GM13977 (cell line): ENCODE measurements at places on chromosomes 12 and 14.

- no peak for DNase-seq
Observed at GRCh38 chr12:125124320-125124966, 59.2 kb downstream of the AACS start.

DNA sequence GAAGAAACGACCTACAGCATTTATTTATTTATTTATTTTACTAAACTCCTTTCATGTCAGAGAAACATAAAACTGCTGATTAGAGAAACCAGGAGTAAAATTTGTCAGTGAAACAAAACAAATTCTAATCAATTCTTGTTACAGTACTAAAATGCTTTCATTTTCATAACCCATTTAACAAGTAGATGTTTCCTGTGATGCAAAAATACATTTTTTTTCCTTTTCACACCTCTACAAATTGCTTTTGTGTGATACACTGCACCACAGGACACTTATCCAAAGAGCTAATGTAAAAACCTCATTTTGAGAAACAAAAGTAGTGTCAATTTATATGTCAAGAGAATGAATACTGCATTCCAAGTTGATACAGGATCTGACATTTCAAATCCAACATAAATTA lies 155.1 kb downstream of the SYT1 start:
- DNase-seq, result no peak

DNA sequence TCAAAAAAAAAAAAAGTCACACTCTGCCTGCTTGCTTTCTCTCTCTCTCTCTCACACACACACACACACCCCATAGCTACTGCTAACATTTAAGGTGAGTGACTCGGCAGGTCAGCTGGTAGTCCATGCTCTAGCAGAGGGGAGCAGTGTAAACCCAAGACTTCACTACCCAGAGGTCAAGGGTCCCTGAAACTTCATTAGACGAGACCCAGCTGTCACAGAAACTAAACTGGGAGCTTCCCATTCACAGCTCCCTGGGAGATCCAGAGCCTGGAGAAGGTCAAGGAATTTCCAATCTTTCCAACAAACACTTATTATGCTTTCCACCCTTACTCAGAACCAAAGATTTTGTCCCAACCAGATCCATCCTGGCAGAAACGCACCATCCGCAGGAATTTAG lies 33.2 kb downstream of the CKAP4 start:
- no peak for DNase-seq

- no peak for DNase-seq
Observed at GRCh38 chr12:2288001-2288400, 235.2 kb downstream of the CACNA1C start.

DNA sequence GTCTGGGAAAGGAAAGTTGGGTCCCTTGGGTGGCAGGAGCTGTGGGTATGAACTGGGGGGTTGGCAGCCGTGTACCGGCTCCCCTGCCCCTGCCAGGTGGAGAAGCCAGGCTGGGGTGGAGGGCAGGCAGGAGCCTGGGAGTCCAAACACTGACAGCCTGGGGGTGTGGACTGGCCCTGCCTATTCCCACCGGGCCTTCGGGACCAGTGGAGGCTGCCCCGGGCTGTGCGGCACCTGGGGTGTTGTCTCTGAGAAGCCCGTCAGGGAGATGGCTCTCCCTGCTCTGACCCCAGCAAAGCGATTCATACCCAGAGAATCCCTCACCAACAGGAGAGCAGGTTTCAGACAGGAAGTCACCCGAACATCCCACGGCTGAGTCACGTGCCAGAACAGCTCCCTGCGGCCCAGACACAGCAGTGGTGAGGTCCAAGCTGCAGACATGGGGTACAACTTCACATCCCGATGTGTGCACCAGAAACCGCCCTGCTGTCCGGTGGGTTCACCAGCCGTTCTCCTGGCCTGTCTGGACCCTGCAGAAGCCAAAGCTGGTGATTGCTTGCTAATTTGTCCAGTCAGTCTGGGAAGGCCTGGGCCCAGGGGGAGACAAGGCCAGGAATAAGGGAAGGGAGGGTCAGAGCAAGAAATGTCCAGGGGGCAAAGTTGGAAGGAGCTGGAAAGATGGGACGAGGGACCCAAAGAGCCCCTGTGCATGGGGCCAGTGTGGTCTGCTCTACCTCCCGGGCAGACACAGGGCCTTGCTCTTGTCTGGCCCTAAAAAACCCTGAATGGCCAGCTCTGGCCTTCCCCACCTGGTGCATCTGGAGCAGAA lies 2.1 kb upstream of the GPR132 start:
- no peak for DNase-seq

GRCh38 chr14:39265806-39266524 lies 32.2 kb downstream of the MIA2 start:
- no peak for DNase-seq

DNA sequence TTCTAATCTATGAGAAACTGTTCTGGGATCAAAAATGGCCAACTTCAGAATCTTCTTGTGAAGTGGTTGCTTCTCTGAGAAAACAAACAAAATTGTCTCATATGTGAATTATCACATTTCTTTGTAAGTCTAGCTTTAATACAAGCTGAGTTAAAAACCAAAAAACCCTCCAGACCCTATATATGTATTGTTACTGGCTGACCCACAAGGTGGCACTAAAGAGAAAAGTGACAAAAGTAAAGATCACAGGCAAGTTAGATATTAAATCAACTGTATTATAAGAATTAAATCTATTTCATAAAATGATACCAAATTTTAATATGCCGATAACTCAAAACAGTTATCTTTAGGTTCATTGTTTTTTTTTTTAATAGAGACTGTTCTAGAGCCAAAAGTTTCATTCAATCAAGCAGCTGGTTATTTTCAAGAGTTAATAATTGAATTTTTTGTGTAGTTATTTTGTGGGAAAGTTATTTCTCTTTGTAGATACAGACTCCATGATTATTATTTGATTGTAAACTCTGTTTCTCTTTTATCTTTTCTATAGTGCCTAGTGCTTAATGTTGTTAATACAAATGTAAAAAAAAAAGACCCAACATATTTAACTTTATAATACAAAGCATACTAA lies 7.5 kb upstream of the TRHDE start:
- peak; percentile 7 for DNase-seq

DNA sequence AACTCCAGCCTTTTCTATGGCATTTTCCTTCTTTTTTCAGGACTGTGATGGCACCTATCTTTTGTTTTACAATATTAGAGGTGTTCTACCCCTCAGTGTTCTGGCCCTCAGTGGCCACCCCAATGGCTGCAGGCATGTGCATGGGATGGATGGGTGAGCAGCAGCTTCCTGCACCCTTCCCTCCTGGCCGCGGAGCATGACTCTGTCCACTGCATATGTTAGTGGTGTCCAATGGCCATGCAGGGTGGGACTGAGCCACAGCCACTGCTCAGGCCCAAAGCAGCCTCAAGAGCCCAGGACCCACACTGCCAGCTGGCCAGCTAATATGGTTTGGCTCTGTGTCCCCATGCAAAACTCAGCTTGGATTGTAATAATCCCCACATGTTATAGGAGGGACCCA lies 1032.3 kb upstream of the FBXO33 start:
- no peak for DNase-seq

GRCh38 chr14:73238424-73238852 lies 1.1 kb downstream of the PAPLN start:
- DNase-seq, result peak; percentile 53

DNA sequence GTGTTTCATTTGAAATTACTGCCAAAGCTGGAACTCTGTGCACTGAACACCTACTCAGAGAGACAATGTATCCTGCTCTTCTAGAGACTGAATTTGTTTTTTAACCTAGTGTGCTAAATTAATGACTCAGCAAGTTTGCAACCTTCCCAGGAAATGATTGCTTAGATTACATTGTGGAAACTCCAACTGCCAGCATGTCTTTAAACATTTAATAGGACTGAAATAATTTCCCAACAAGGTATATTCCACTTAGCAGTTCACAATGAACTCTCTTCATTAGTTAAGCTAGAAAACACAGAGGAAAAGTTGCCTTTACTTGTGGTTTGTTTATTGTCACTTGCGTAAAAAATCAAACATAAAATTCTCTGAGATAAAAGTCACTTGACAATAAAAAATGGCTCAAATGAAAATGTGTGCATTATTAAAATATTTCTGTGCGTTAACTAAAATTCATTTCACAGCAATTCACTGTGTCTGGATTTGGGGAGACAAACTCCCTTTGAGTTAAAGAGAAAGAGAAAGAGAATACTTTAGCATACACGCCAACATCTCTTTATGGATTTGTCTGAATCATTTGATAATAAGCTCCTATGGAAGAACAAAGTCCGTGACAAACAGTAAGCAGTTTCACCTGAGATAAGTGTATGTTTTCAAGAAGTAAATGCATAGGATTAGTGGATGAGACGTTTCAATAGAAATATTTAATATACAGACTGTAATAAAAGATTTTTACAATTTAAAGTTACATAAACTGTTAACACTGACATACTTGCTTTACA lies 284.0 kb downstream of the PRKD1 start:
- no peak for DNase-seq

- DNase-seq, result no peak
Observed at GRCh38 chr14:104464907-104465306, 114.7 kb upstream of the C14orf180 start.

DNA sequence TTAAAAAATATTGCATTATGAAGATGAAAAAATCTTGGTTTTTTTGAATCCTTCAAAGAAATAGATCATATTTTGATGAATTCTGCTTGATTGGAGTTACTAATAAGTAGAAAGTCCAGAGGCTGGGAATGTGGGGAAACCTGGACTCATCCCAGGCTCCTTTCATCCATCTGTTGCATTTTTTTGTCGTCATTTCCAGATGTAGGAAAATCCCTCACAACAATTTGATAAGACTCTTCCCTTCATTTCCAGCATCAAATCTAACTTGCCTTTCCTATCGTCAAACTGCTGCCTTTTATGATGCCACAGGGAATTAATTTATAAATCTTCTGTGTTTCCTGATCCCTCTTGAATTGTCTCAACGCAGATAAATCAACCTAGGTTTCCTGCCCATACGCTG lies 211.6 kb downstream of the FBXL14 start:
- DNase-seq, result no peak

DNA sequence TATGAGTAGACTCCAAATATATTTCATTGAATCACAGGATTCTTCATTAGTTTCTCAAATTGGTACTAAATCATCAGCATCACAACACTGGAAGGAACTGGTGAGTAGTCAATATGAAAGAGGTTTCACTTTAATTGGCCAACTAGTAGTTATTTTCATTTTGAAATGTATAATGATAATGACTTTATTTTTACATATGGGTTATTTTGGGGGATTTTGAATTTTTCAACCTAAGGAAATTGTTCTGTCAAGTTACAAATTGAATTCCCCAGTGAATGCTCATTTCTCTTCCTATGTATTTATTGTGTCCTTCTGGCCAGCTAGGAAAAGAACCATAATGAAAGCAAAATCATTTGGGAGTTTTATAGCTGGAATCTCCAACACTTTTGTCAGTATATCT lies 174.2 kb upstream of the ATP2B1 start:
- no peak for DNase-seq

DNA sequence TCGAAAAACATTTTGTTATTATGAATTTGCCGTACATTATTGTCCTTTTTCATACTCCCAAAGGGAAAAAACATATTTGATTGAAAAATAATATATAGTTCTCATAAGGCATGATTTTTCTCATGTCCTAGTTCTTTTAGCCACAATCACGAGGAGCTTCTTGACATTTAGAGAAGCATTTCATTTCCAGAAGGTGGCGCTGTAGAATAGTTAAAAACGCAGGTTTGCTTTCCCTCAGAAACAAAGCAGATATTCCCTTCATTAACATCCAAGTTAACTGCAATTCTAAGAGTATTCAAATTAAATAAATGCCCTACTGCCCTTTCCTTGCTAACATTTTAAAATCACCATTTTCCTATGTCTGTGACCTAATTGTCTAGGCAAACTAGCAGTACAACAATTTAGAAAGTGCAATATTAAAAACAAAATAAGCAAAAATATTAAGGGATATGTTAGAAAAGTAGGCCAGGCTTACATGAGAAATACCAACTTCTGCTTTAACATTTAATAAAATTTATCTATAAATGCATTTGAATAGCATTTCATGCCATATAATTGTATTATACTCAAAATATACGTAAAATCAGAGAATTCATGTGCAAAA lies 10.9 kb upstream of the PIK3C2G start:
- DNase-seq, result peak; percentile 37

DNA sequence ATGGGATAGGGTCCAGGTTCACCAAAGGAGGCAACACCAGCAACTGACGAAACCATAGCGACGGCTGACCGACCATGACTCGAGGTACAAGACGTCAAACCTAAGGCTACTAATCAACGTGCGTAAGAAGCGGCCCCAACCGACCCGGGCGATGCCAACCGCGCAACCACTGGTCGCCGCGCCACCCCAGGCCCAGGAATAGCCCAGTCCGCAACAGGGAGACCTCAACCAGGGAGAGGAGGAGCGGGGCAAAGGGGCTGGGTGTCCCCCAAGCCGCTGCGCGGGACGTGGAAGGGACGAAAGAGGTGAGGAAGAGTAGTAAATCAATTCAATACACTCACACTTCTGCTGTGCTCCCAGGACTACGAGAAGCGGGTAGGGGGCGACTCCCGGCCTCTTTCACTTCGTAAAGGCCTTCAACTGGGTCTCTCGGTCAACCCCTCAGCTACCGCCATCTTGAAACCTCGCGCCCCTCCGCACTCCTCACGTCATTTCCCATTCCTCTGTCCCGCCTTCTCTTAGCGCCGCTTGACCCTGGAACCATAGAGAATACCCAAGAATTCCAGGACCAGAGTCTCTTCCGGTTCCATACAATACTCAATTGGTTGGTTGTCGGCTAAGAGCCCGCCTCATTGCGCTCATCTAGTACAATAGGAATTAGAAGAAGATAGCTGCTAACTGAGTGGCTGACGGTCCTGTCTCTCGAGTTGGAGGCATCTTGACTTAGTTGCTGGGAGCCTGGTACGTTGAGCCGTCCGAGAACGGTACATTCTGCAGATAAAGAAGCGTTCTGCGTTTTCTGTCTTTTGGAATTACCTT lies at the start of the genes C12orf60 and WBP11:
C12orf60 (plus strand) TSS at position 660 of the 819 bp plus-strand sequence. CDS start 19,266 bp downstream, outside the sequence.
WBP11 (minus strand) TSS at position 468 of the 819 bp plus-strand sequence. CDS start 2,095 bp downstream, outside the sequence.
- peak; percentile 92 for DNase-seq

DNA sequence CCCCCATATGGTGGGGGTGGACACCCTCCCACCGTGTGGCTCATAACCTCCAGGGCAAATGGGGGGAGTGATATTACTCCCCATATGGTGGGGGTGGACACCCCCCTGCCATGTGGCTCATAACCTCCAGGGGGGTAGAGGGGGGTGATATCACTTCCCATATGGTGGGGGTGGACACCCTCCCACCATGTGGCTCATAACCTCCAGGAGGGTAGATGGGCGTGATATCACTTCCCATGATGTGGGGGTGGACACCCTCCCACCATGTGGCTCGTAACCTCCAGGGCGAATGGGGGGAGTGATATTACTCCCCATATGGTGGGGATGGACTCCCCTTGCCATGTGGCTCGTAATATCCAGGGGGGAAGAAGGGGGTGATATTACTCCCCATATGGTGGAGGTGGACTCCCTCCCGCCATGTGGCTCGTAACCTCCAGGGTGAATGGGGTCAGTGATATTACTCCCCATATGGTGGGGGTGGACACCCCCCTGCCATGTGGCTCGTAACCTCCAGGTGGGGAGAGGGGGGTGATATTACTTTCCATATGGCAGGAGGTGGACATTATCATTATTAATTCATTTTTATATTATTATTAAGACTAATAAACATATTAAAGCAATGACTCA lies 51.2 kb upstream of the OXA1L start:
- no peak for DNase-seq

- DNase-seq, result no peak
Observed at GRCh38 chr14:29150659-29151058, 384.1 kb downstream of the FOXG1 start.

- no peak for DNase-seq
Observed at GRCh38 chr14:66081594-66082376, 404.4 kb upstream of the CCDC196 start.
